ENCODE measurements at places on chromosomes 1 and 21.

GRCh38 chr1:211710566-211711314, 35.3 kb upstream of the NEK2 start:
- no peak for DNase-seq

DNA sequence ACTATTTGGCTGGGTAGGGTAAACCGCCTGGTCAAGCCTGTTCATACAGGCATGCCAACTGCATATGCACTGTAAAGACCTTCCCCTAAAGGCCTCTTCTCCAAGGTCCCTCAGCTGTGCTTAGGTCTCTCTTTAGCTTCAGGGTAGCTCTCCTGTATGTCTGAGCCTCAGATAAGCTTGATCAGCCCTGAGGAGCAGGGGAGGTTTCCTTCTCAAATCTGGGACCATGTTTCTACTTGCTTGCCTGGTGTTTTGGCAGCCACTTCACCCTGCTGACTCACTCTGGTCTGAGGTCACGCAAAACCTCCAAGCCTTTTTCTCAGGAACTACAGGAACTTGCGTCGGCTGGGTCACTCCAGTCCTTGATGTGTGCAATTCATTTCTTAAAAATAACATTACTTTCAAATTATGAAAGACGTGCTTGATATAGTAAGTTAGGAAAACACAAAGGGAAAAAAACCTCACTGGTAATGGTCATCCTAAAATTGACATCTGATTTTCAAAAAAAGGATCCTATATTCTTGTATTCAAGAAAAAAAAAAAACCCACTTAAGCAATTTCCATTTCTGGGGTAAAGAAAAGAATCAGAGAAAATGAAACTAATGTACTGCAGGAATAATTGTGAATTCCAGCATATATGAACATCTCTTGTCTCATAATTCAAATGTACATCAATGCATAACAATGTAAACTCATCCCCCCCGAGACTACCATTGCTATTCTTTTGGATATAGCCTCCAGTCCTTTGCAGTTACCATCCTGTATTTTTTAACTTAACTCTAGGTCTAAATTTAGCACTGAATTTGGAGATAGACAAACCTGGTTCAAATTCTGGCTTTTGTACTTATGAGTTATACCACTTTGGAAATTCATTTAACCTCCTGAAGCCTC, 24.8 kb upstream of the RNF19B start:
- DNase-seq = peak; percentile 38

GRCh38 chr1:164524810-164525209, 34.2 kb upstream of the PBX1 start:
- DNase-seq = no peak

- no peak for DNase-seq
These were observed 4.3 kb downstream of the MYOM3 start for GRCh38 chr1:24107462-24108138.

- no peak for DNase-seq
These were observed 273.1 kb upstream of the PROX1 start for GRCh38 chr1:213714645-213715044.

DNA sequence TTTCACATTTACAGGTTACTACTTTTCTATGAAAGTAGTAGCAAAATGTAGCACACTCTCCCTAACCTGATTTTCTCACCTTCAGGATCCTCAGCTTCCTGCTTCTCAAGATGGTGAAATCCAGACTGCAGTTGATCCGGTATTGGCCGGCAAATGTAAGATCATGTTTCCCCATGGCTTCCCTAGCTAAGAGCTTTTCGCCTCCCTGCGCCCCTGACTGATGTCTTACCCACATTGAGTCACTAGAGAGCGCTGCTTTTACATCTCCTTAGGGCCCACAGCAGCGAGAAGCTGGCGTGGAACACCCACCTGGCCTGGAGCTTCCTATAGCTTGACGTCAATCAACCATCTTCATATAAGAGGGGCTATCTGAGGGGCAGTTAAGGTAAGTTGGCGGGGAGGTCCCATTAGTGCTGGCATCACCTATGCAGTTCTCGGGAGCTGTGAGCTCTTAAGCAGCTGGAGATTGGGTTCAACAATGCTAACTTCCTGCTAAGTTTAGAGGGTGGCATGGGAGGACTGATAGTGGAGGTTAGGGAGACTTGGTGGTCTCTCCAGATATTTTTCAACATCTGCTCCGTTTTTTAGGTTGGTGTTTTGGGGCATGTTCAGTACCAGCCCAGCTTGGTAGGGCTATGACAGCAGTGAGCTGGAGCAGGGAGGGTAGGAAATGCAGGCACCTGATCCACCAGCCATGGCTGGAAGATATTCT, 5.5 kb downstream of the PTPN7 start:
- DNase-seq = peak; percentile 70

DNA sequence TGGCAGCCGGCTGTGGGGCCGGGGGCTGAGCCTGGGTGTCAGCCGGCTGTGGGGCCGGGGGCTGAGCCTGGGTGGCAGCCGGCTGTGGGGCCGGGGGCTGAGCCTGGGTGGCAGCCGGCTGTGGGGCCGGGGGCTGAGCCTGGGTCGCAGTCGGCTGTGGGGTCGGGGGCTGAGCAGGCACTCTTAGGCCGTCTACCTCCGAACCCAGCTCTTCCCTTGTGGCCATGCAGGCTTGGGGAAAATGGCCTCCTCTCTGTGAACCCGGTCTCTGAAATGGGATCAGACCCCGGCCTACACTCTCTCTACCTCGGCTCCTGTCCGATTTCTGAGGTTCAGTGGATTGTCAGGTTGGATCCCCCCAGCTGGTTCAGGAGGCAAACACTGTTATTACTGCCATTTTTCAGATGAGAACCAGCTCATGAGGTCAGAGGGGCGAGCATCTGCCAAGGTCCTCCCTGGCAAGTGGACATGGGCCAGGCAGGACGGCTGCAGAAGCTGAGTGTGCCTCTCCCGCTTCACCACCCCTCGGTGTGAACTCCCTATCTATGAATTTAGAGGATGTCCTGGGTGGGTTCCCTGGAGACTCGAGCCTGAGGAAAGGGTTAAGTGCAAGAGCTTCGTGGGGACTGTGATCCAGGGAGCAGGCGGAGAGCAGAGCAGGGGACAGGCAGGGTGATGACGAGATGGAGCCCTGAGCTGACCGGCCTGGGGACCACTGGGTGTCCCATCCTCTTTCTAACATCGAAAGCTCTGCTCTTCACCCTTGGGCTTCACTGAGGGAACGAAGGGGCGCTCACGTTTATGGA, 10.9 kb upstream of the COL18A1 start:
- DNase-seq = no peak

GRCh38 chr21:32687643-32688345, 40.0 kb downstream of the SYNJ1 start:
- no peak for DNase-seq
